Activated CD4-positive, alpha-beta T cell treated with anti-CD3 and anti-CD28 coated beads, Interleukin-2, amount 50 U/mL, for 48 hours (primary cell): ENCODE measurements at places on chromosomes 5 and 9.

- DNase-seq = no peak
Observed at GRCh38 chr5:169161022-169161680, 139.8 kb downstream of the SLIT3 start.

GRCh38 chr5:133108481-133108921, 56.7 kb downstream of the HSPA4 start:
- no peak for DNase-seq

DNA sequence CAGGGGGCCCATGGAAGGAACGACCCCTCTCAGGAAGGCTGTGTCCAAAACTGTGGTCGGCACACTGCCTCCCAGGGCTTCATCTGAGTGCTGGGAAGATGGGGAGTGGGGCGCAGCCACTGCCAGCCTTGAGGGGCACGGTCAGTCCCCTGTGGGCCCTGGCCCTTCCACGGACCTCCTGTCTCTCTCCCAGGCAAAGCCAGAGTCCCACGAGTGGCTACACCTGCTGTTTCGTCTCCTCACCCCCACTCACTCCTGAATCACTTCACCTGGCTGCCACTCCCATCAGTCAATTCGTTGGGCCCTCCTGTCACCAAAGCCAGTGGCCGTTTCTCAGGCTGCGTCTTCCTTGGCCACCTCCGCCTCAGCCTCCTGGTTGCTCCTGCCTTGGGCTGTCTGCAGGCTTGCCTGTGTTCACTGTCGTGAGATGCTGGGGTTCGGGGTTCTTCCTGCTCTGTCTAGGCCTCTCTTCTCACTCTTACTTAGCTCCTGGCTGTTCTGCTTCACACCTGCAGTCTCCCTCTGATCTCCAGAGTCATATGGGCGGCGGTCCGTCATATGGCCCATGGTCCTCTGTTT, 58.8 kb upstream of the RNF130 start:
- DNase-seq = no peak

DNA sequence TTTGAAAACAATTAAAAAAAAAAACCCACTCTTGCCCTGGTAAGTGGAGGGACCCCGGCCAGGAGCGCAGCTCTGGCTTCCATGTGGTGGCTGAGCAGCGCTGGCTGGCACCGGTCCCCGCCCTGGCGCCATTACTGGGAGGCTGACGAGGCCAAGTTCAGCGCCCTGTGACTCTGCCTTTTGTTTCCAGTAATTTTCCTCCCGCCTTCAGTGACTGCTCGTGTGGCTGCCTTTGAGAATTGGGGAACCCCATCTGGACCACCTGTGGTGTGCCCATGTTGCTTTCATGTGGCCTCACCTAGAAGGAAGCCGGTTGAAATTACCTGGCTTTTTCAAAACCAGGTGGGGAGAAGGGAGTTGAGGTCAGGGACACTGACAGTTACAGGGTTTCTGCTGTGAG, 136.1 kb downstream of the GAPVD1 start:
- DNase-seq = no peak

DNA sequence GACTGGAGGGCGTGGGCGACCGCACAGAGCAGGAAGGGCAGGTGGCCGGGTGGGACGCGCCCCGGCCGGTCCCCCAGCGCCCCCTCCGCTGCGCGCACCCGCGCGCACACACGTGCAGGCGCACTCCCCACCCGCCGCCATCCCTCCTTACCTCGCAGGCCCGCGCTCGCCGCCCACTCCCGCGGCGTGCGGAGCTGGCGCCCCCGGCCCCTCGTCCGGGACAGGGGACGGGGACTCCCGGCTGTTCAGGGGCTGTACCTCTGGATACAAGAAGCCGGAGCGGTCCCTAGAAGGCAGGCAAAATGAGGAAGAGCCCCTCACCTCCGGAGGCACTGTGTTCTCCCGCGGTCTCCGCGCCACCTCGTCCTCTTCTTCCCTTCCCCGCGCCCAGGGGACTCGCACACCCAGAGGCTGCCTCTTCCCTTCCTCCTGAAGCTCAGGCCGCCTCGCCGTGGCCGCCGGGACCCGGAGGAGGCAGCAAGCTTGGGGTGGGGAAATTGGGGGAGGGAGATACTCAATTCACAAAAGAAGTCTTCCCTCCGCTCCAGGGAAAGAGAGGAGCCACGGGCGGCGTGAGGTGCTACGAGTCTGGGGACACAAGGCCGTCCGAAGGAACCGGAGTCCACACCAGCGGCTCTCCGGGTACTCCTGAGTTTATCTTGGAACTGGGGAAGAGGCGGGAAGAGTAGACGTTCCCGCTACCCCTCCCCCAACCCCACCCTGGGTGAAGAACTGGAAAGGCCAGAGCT, 1.4 kb upstream of the GABRB2 start:
- no peak for DNase-seq

GRCh38 chr5:121086671-121087070, 622.6 kb downstream of the PRR16 start:
- DNase-seq = no peak

DNA sequence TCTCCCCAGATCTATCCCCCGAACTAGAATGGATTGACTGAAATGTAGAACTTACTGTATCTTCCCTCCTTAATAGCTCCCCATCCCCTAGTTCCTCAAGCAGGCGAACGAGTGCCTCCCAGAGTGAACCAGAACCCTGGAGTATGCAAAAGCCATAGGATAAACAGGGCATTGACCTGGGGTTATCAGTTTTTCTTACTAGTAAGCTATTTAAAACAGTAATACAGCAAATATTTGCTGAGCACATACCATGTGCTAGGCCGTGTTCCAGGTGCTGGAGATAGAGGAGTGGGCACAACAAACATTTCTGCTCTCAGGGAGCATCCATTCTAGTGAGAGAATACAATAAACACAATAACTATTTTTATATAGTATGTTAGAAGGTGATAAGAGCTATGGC, 1.8 kb downstream of the SKP2 start:
- no peak for DNase-seq

DNA sequence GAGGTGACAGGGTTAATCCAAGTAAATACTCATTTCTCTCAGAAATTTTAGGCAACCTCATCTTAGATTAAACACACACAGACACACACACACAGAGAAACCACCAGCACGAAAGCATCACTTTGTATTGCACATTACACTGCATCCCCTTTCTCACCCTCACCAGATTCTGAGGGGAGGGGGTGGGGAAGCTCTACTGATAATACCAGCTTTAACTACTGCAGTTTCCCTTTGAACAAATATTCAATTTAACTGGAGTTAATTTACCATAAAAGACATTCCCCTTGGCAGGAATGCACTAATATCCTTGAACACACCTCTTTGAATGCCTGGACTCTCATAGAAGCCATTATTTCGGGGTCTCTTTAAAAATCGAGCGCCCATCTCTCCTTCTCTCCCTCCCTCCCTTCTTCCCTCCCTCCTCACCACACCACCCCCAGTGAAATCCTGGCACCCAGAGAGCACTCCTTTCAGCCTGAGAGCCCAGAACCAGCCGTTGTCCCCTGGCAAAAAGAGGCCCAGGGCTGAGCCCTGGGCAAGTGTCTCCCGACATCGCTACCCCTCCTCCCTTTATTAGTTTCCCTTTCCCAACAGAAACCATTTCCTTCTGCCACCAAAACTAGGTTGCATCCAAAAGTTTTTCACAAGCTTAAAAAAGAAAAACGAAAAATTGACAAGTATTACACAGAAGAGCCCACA, 2.8 kb upstream of the NFIB start:
- no peak for DNase-seq

GRCh38 chr5:7372399-7372798, 23.5 kb upstream of the ADCY2 start:
- no peak for DNase-seq

DNA sequence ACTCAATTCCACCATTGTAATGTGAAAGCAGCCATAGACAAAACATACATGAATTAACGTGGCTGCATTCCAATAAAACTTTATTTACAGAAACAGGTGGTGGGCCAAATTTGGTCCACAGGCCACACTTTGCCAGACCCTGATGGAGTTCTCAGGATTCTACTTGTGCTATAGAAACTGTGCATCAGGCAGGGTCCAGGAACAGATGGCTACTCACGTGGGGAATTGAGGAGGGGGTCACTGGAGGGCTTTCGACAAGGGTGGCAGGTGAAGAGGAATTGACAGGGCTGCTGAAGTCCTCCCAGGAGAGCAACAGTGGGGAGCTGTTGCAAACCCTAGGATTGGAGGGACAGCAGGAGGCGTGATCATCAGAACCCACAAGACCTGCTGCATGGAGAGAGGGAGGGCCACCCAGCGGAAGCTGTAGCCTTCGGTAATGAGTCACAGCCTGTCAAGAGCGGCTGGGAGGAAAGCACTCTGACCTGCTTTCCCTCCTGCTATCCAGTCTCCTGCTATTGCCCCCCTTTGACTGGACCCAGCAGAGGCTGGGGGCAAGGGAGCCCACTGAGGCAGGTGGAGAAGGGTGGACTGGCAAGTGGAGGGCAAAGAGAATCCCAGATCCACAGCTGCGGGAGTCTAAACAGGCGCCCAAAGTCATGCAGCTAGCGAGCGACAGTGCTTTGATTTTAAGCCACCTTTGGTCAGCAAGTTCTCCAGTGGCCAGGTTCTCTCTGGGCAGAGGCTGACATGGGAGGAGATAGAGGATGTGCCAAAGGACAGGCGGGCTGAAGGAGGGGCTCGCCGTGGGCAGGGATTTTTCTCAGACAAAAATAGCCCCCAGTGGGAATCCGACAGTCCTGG, 138.3 kb upstream of the SMIM23 start:
- DNase-seq = no peak

GRCh38 chr9:74499111-74499601, 2.0 kb downstream of the RORB start:
- no peak for DNase-seq

DNA sequence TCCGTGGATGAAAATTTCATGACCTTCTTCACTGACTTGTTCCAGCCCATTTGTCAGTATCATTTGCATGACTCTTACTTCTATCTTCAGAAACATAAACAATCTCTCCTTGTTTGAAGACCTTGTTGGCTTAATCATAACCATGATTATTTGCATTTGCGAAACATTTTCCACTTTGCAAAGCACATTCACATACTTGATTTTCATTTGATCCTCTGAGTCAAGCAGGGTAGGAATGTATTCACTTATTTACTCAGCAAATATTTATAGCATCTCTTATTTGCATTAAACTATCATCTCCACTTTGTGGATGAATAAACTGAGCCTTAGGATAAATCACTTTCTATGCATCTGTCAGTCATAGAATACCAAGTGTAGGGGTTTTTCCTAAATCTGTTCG, 343.0 kb upstream of the SGCD start:
- no peak for DNase-seq

DNA sequence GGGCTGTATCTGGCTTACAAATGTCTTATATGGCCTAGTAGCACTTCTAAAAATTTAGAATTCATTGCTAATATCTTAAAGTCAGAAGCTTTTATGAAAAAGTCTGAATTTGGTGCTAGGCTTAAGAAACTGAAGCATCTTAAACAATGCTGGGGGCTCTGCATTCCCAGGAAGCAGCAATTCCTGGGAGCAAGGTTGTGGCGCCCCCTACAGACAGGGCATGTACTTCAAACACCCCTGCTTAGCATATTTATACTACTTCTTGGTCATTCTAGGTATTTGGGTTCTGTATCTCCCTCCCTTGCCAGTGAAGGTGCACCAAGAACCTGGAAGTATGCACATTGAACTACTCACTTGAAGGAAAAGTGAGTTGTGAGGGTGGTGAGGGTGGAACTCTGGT, 64.6 kb upstream of the GRIA1 start:
- DNase-seq = peak; percentile 21

DNA sequence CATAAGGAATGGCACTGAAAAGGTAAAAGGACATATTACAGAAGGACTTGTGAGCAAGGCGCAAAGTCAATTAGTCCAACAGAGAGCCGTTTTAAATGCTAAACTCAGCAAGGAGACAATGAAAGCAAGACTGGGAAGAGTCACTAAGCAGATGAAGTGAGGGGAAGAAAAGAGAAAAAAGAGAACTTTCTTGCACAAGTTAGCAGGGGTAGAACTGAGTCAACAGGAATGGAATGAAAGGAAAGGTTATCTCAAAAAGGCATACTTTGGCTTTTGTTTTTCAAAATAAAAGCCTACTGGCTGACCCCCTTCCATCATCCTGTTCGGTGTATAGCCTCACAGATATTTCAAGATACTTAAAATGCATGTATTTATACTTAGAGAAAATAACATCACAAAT, 75.0 kb downstream of the NR6A1 start:
- DNase-seq = no peak

GRCh38 chr9:123069010-123069481, 35.6 kb downstream of the GPR21 start:
- DNase-seq = no peak

DNA sequence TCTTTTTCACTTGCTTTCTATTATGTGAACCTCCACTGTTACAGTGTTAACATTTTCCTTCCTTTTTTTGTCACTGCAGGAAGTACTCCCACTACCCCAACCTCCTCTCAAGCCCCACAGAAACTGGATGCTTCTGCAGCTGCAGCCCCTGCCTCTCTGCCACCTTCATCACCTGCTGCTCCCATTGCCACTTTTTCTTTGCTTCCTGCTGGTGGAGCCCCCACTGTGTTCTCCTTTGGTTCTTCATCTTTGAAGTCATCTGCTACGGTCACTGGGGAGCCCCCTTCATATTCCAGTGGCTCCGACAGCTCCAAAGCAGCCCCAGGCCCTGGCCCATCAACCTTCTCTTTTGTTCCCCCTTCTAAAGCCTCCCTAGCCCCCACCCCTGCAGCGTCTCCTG, 18.8 kb downstream of the NUP214 start:
- DNase-seq = no peak

GRCh38 chr9:114224247-114224610, 68.9 kb downstream of the COL27A1 start:
- no peak for DNase-seq

GRCh38 chr5:33807771-33808170, 84.0 kb downstream of the ADAMTS12 start:
- no peak for DNase-seq

GRCh38 chr9:28668158-28668557, 1094.9 kb upstream of the C9orf72 start:
- DNase-seq = no peak

- DNase-seq = no peak
Observed at GRCh38 chr5:80195837-80196400, 59.9 kb downstream of the SERINC5 start.

DNA sequence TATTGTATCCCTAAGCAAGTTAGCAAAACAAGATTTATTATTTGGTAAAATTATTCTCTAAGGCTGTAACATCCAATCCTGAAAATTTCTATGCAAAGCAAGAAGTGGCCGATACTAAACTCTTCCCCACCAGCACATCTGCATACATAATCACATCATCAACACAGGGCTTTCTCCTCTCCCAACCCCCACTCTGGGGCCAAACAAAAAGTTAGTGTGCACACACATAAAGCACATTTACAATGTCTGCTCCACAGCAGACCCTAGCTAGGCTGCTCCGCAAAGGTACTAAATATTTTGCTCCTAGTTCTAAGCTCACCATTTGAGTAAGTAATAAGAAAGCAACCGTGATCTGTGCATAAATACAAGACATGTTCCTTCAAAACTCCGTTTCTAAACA, 3.6 kb downstream of the RNF130 start:
- no peak for DNase-seq

DNA sequence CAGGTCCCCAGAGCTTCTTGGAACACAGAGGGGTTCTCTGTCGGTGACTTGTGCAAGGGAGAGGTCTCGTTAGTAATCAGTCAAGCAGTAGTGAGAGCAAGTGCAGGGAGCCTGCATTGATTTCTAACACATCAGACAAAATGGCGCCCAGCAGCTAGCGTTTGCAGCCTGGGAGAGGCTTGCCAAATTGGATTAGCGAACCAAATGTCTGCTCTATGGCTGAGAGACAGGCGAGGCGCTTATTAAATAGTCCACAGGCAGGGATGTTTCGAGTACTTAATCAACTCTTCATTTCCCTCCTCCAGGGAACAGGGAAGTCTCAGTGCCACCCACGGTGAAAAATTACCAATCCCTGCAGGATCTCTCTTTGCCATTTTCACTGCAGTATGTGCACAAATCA, 131.4 kb upstream of the SHB start:
- no peak for DNase-seq

- DNase-seq = no peak
Observed at GRCh38 chr5:35826554-35826953, 30.1 kb upstream of the IL7R start.
